Breast epithelium (tissue), 4 donors: ENCODE measurements at places on chromosomes 3 and 15. TPM values are rescaled to one million over a fixed set of nuclear protein-coding genes. Genes with fewer than 3 reads are reported as not detected.

DNA sequence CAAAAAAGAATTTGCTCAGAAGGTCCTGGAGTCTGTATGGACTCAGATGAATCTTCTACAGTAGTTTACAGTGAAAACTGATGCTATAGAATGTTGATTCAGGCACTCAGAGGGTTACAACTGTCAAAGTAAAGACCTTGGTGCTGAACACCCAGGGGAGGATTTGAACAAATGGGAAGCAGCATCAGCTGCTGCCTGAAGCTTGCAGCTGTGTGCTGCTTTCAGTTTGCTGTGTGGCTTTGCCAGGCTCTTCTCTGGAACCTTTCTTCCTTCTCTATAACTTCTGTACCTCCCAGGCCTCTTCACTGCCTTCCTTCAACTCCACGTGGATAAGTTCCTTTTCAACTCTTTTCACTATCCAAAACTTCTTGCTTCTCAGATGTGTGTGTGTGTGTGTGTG lies 214.2 kb downstream of the GRM7 start:
- no peaks in the 10 kb centered on the region for H3K4me1 ChIP-seq
- no peaks in the 10 kb centered on the region for H3K27me3 ChIP-seq
- no peak for DNase-seq
- H3K27ac ChIP-seq: no peak overlapping the region

GRCh38 chr3:15327941-15328340 lies 4.4 kb downstream of the SH3BP5 start:
- H3K27ac ChIP-seq: peak overlapping the region; percentile 92
- no peak for DNase-seq
- peaks cover 41% of the 10 kb centered on the region for H3K4me1 ChIP-seq
- H3K36me3 ChIP-seq: no peaks in the 10 kb centered on the region
- H3K4me3 ChIP-seq: no peak overlapping the region

GRCh38 chr3:143183665-143183964 lies 64.0 kb downstream of the CHST2 start:
- H3K4me1 ChIP-seq: no peaks in the 10 kb centered on the region
- DNase-seq: no peak
- no peaks in the 10 kb centered on the region for H3K36me3 ChIP-seq
- H3K4me3 ChIP-seq: no peak overlapping the region

GRCh38 chr3:61686228-61686648 lies 124.9 kb downstream of the PTPRG start:
- H3K27me3 ChIP-seq: no peaks in the 10 kb centered on the region
- no peak overlapping the region for H3K27ac ChIP-seq
- no peaks in the 10 kb centered on the region for H3K36me3 ChIP-seq
- DNase-seq: no peak

GRCh38 chr3:14301558-14301957 lies 100.8 kb upstream of the SLC6A6 start:
- DNase-seq: peak; percentile 85
- H3K36me3 ChIP-seq: no peaks in the 10 kb centered on the region
- H3K4me3 ChIP-seq: no peak overlapping the region

Gene RLBP1
- not detected for total RNA-seq

Gene CCDC191
- total RNA-seq: 13.2 TPM

Gene LRRC31
- total RNA-seq: 0.29 TPM
